ENCODE measurements at places on chromosomes 5 and 9. TPM values are rescaled to one million over a fixed set of nuclear protein-coding genes. Genes with fewer than 3 reads are reported as not detected.

DNA sequence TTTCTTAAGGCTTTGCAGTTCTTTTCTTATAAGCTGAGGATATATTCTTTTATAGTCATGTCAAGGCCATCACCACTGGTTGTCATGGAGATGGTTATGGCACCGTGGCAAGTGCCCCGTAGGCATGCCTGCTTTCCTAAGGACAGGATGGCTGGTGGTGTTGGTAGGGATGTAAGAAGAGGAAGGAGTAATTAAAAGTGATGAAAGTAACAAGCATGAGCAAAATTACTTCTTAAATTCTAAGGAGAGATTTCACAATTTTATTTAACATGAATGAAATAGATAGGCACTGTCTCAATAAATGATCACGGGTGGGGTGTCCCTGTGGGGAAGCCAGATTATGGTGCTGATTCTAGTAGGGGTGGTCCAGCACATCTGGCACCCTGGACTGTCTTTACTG lies 290.2 kb upstream of the KLF4 start:
- H3K4me3 ChIP-seq: no peak overlapping the region
- no peaks in the 10 kb centered on the region for H3K36me3 ChIP-seq
- no peak overlapping the region for H3K27ac ChIP-seq
- H3K4me1 ChIP-seq: peaks cover 17% of the 10 kb centered on the region

DNA sequence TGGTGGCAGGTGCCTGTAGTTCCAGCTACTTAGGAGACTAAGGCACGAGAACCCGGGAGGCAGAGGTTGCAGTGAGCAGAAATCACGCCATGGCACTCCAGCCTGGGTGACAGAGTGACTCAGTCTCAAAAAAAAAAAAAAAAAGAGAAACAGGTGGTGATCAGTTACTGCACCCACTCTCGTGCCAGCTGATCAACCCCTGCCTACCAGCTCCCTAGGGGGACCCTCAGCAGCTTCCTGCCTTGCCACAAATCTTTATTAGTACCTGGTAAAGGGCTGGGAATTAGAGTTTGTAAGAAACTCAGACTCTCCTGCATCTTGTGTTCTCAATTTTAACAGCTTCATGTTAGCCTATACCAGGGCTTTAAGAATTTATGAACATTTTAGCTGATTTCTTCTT lies 914.9 kb downstream of the EFNA5 start:
- no peaks in the 10 kb centered on the region for H3K36me3 ChIP-seq
- no peak overlapping the region for H3K27ac ChIP-seq
- DNase-seq: no peak
- no peaks in the 10 kb centered on the region for H3K27me3 ChIP-seq
- H3K4me1 ChIP-seq: no peaks in the 10 kb centered on the region

GRCh38 chr9:73234008-73234360 lies 82.3 kb downstream of the ANXA1 start:
- no peaks in the 10 kb centered on the region for H3K36me3 ChIP-seq
- no peaks in the 10 kb centered on the region for H3K4me1 ChIP-seq
- no peak overlapping the region for H3K4me3 ChIP-seq
- DNase-seq: no peak
- no peak overlapping the region for H3K27ac ChIP-seq
- peaks cover 8% of the 10 kb centered on the region for H3K27me3 ChIP-seq

RMRP gene
- total RNA-seq: 15,093 TPM

- peaks cover 4% of the 10 kb centered on the region for H3K4me1 ChIP-seq
- no peak overlapping the region for H3K4me3 ChIP-seq
- DNase-seq: no peak
- H3K27ac ChIP-seq: no peak overlapping the region
- H3K36me3 ChIP-seq: no peaks in the 10 kb centered on the region
Measured at GRCh38 chr5:3092664-3093063, 341.2 kb upstream of the IRX2 start.

COQ4 gene
- 32.0 TPM for total RNA-seq

DNA sequence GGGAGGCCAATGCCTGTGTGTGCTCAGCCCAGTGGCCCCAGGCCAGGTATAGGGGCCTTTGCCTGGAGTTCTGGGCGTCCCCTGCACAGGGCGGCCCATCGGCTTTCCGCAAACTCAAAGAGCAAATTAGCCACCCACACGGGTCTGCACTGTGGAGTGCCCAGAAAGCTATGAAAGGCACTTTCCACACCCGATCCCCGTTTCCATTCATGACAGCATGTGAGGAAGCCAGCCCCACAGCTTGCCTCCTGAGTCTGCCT lies 5.2 kb downstream of the DBH start:
- H3K36me3 ChIP-seq: no peaks in the 10 kb centered on the region
- H3K4me1 ChIP-seq: no peaks in the 10 kb centered on the region
- no peak for DNase-seq
- no peak overlapping the region for H3K27ac ChIP-seq
- peaks cover 61% of the 10 kb centered on the region for H3K27me3 ChIP-seq

DNA sequence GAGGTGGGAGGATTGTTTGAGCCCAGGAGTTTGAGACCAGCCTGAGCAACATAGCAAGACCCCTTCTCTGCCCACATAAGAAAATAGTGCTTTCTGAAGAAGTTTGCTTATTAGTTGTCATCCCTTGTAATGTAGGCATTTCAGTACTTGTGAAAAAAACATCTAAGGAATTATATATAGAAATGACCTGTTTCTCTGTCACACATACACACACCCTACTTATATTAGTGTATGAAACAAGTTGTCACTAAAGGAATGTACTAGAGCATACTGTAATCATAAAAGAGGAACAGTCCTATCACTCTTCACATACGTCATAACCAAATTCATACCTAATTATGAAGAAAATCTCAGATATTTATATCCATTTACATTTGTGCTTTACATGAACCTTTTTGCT lies 122.0 kb downstream of the NIPBL start:
- no peak for DNase-seq
- H3K27me3 ChIP-seq: no peaks in the 10 kb centered on the region
- no peak overlapping the region for H3K27ac ChIP-seq
- H3K36me3 ChIP-seq: peaks cover 66% of the 10 kb centered on the region

MEF2C gene
- 54.2 TPM for total RNA-seq

GRCh38 chr9:106857811-106858470 lies 5.0 kb upstream of the ZNF462 start:
- no peaks in the 10 kb centered on the region for H3K36me3 ChIP-seq
- no peaks in the 10 kb centered on the region for H3K27me3 ChIP-seq
- no peak overlapping the region for H3K4me3 ChIP-seq
- no peak for DNase-seq

CDX1 gene
- total RNA-seq: not detected

PTTG1 gene
- 0.88 TPM for total RNA-seq

LNPEP gene
- 56.8 TPM for total RNA-seq

GRCh38 chr9:6048039-6048438 lies 32.6 kb upstream of the RANBP6 start:
- H3K36me3 ChIP-seq: no peaks in the 10 kb centered on the region
- H3K4me1 ChIP-seq: peaks cover 6% of the 10 kb centered on the region
- H3K4me3 ChIP-seq: no peak overlapping the region
- H3K27me3 ChIP-seq: peaks cover 14% of the 10 kb centered on the region

GRCh38 chr5:53478411-53479044 lies 1.9 kb upstream of the FST start:
- peaks cover 40% of the 10 kb centered on the region for H3K4me1 ChIP-seq
- H3K27me3 ChIP-seq: peaks cover 20% of the 10 kb centered on the region
- peak overlapping the region; percentile 11 for H3K27ac ChIP-seq

GRCh38 chr9:117718085-117718484 lies 13.9 kb downstream of the TLR4 start:
- DNase-seq: no peak
- H3K27me3 ChIP-seq: no peaks in the 10 kb centered on the region
- peak overlapping the region; percentile 68 for H3K27ac ChIP-seq

GRCh38 chr5:154228696-154229095 lies 38.2 kb downstream of the GALNT10 start:
- H3K4me3 ChIP-seq: no peak overlapping the region
- H3K36me3 ChIP-seq: no peaks in the 10 kb centered on the region
- no peaks in the 10 kb centered on the region for H3K27me3 ChIP-seq
- no peak overlapping the region for H3K27ac ChIP-seq
- no peak for DNase-seq
- H3K4me1 ChIP-seq: peaks cover 9% of the 10 kb centered on the region

GRCh38 chr9:77899679-77900354 lies 131.8 kb downstream of the GNAQ start:
- no peaks in the 10 kb centered on the region for H3K27me3 ChIP-seq
- peaks cover 12% of the 10 kb centered on the region for H3K4me1 ChIP-seq
- H3K4me3 ChIP-seq: no peak overlapping the region

DNA sequence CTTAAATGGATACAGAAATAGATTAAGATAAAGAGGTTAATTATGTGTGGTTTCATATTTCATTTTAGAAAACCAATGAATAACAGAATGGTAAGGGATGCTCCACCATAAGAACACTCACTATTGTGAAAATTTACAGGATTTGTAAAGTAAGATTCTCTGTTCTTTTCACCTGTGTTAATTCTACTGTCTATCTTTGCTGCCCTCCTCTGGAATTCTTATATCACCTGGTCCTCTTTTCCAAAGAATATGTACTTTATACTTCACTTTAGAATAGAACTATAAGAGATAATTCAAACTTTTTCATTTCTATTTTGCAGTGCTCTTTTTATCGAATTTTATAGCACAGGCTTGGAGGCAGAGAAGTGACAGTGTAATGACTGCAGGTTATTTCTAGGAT lies 213.4 kb downstream of the LURAP1L start:
- H3K36me3 ChIP-seq: no peaks in the 10 kb centered on the region
- no peak overlapping the region for H3K27ac ChIP-seq
- no peaks in the 10 kb centered on the region for H3K4me1 ChIP-seq
- DNase-seq: no peak
- no peak overlapping the region for H3K4me3 ChIP-seq

DNA sequence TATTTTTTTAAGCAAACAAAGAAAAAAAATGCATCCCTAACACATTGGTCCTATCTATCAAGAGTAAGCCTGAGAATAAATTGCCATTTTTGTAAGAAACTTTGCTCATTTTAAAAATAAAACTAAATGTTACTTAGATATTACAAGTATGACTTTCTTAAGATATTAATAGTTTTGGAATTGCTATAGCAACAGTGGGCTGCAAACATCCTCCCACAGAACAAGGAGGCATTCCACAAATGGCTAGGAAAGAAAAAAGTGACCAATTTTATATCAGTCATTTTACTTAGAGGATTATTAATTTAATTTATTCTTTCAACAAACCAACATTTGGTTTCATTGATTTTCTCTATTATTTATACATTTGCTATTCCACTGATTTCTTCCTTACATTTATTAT lies 63.7 kb downstream of the LURAP1L start:
- H3K36me3 ChIP-seq: no peaks in the 10 kb centered on the region
- H3K4me1 ChIP-seq: peaks cover 5% of the 10 kb centered on the region
- no peak overlapping the region for H3K4me3 ChIP-seq

- no peaks in the 10 kb centered on the region for H3K4me1 ChIP-seq
- no peak for DNase-seq
- H3K27ac ChIP-seq: no peak overlapping the region
- H3K4me3 ChIP-seq: no peak overlapping the region
- H3K36me3 ChIP-seq: no peaks in the 10 kb centered on the region
Measured at GRCh38 chr9:138044485-138045383, 167.2 kb downstream of the CACNA1B start.

NMUR2 gene
- not detected for total RNA-seq

DNA sequence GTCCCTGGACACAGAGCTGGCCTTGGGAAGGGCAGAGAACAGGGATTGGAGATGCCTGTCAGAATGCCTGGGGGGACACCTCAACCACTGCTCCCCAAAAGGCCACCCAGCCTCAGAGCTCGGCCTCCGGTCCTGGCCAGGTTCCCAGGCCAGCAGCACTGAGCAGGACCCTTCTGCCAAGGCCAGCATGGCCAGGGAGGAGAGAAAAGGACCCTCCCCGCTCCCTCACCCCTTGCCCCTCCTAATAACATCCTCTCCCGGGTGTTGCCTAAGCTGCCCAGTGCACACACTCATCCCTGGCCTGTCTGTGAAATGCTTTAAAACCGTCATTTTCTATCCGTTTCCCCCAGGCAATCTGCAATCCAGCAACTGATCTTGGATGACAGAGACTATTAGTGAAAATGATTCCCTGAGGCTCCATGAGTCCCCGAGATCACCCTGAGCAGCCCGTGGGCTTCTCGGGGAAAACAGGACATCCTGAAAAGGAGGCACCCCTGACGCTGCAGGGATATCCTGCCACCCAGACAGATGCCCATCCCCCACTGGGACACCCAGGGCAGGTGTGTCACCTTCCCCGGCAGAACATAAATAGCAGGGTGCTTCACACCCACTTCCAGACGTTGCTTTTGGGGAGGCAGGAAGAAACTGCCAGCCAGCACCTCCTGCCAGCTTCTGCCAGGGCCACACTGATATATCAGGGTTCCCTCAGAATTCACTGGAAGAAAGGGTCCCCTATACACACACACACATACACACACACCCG lies 75.3 kb downstream of the ADAMTS2 start:
- DNase-seq: no peak
- no peak overlapping the region for H3K4me3 ChIP-seq
- H3K36me3 ChIP-seq: no peaks in the 10 kb centered on the region
- H3K27ac ChIP-seq: peak overlapping the region; percentile 40
- peaks cover 45% of the 10 kb centered on the region for H3K4me1 ChIP-seq

GRM6 gene
- not detected for total RNA-seq

LPAR1 gene
- 12.4 TPM for total RNA-seq

- H3K36me3 ChIP-seq: no peaks in the 10 kb centered on the region
- no peak overlapping the region for H3K27ac ChIP-seq
- no peaks in the 10 kb centered on the region for H3K4me1 ChIP-seq
- no peak for DNase-seq
- no peaks in the 10 kb centered on the region for H3K27me3 ChIP-seq
Measured at GRCh38 chr5:57618767-57619381, 136.3 kb upstream of the ACTBL2 start.

GRCh38 chr5:622946-623522 lies 10.9 kb downstream of the CEP72 start:
- H3K27ac ChIP-seq: no peak overlapping the region
- H3K27me3 ChIP-seq: no peaks in the 10 kb centered on the region
- H3K4me1 ChIP-seq: no peaks in the 10 kb centered on the region
- DNase-seq: no peak

DNA sequence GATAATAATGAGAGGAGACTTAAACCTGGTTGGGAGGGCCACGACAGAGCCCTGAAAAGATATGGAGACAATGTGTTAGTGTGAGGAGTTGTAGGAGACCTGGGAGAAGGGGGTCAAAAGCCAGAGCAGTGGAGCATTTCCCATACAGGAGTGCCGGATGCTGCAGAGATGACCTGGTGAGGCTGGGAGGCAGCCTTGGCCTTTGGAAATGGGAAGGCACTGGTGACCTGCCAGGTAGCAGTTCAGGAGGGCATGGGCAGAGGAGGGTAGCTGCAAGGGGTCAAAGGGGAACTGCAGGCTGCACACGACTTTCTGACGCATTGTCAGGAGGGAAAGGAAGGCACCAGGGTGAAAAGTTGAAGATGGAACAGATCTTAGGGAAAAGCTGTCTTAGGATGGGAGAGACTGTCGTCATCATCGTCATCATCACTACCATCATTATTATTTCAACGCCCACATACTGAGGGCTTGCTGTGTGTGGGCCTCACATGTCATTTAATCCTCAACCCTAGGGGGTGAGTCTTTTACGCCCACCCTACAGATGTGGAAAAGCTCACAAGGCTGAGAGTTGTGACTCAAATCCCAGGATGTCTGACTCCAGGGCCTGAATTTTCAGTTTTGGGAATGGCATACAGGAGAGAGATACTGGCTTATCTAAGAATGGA lies 13.3 kb downstream of the ARAP3 start:
- no peak overlapping the region for H3K4me3 ChIP-seq
- no peak for DNase-seq
- peaks cover 12% of the 10 kb centered on the region for H3K4me1 ChIP-seq
- H3K27me3 ChIP-seq: no peaks in the 10 kb centered on the region
- H3K27ac ChIP-seq: no peak overlapping the region
- peaks cover 42% of the 10 kb centered on the region for H3K36me3 ChIP-seq

GRCh38 chr5:56066931-56067450 lies 72.2 kb upstream of the IL6ST start:
- no peak for DNase-seq
- no peaks in the 10 kb centered on the region for H3K36me3 ChIP-seq
- H3K4me3 ChIP-seq: no peak overlapping the region
- H3K27ac ChIP-seq: no peak overlapping the region
